ENCODE measurements at places on chromosomes 2 and 18.

DNA sequence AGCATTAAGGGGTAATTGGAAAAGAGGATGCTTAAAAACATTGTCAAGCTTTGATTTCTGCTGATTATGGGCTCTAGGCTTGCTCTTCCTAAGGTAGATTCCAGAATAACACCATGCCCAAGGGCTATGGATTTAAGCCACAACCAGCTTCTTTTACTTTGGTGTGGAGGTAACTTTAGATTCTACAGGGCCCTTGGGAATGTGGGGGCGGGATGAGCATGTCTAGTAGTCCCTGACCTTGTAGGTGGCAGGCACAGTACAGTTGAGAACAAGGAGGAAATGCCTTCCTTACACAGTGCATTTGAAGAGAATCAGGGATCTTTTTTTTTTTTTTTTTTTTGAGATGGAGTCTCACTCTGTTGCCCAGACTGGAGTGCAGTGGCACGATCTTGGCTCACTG lies 364.2 kb downstream of the NYAP2 start:
- DNase-seq, result no peak

DNA sequence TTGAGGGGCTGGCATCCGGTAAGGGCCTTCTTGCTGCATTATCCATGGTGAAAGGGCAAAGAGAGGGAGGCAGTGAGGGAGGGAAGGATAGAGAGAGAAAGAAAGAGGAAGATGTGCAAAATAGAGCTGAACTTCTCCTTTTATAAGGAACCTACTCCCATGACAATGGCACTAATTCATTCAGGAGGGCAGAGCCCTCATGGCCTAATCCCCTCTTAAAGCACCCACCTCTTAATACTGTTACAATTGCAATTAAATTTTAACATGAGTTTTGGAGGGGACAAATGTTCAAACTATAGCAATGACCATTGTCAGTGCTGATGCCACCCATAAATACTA lies 60.2 kb downstream of the CXCR4 start:
- no peak for DNase-seq

- DNase-seq, result no peak
These were observed 421.3 kb downstream of the ARHGAP15 start for GRCh38 chr2:143550500-143550899.

GRCh38 chr2:56230156-56230555 lies 46.4 kb downstream of the CCDC85A start:
- no peak for DNase-seq
